ENCODE measurements at places on chromosomes 12 and 14.

DNA sequence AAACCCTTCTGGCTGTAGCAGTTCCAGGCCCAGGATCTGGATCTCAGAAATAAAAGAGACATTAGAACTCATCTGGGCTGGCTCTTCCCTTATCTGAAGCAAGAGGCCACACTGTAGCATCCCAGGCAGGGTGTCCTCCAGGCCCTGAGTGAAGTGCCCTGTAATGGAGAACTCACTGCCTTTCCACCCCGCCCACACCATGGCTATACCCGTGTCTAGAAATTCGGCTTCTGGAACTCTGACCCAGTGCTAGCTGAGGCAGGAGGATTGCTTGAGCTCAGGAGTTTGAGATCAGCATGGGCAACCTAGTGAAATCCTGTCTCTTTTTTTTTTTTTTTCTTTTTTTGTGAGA, 23.5 kb upstream of the PLEKHG3 start:
- ATAC-seq: no peak

- ATAC-seq: no peak
Measured at GRCh38 chr14:78933948-78934524, 763.9 kb downstream of the NRXN3 start.

DNA sequence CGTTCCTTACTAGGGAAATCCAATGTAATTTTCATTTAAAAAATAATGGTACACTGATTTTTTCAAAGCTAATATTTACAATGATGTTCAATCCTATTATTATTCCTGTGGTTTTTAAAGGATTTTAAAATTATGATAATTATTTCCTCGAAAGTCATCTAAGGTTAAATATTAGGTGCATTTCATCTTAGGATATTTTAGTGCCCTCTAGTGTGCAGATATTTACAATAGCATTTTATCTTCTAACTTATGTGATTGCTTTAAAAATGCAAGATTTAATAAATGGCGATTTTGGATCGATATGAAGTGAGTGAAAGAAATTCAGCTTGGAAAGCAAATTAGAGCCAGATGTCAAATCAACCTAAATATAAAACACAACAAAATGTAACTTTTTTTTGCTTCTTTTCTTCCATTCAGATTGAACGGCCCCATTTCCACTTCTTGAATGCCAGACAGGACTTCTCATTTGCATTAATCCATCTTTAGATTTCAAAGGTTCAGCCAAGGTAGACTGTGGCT, 293.5 kb downstream of the SLC6A15 start:
- no peak for ATAC-seq

DNA sequence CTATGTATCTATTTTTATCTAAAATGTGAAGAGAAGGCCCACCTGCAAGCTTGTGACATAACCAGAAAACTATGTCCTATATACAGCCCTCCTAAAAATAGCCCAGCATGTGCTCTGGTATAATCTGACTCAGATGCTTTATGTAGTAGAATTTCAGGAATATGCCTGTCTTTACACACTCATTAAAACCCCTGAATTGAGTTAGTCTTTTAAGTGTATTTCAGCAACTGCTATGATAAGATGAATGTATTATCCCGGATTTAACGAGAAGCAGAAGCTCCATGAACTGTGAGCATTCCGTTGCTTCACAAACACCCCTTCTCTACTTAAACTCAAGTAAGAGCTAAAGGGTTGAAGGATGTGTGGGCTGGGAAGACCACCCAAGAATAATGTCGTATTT, 89.9 kb upstream of the PRICKLE1 start:
- no peak for ATAC-seq

Data from esophagus mucosa (tissue), 1 donor.